ENCODE measurements at places on chromosomes 12 and 14. TPM values are rescaled to one million over a fixed set of nuclear protein-coding genes. Genes with fewer than 3 reads are reported as not detected.

ASB2 gene
- polyA plus RNA-seq: 0.77 TPM

AMIGO2 gene
- polyA plus RNA-seq: 20.1 TPM

IPO8 gene
- polyA plus RNA-seq: 11.1 TPM

RPS26 gene
- 1,049 TPM for polyA plus RNA-seq

PTGR2 gene
- 3.2 TPM for polyA plus RNA-seq

TMEM233 gene
- not detected for polyA plus RNA-seq

NTS gene
- not detected for polyA plus RNA-seq

CISTR gene
- polyA plus RNA-seq: not detected

Measured in IMR-90 (cell line).